ENCODE measurements at places on chromosomes 13 and 19. TPM values are rescaled to one million over a fixed set of nuclear protein-coding genes. Genes with fewer than 3 reads are reported as not detected.

DNA sequence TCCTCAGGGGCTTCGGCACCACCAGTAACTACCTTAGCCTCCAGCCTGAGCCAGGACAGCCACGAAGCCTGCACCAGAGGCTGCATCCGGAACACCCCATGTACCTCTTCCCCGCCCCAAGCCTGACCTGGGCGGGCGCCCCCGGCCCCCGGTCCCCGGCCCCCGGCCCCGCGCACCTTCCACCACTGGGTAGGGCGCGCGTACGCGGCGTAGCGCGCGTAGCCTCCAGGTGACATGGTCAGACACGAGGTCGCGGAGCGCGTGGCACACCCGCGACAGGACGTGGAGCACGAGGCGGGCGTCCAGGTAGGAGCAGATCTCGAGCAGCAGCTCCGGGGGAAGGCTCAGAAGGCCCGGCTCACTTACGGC, 450 bp downstream of the FBXW9 start:
- no peak for DNase-seq

DNA sequence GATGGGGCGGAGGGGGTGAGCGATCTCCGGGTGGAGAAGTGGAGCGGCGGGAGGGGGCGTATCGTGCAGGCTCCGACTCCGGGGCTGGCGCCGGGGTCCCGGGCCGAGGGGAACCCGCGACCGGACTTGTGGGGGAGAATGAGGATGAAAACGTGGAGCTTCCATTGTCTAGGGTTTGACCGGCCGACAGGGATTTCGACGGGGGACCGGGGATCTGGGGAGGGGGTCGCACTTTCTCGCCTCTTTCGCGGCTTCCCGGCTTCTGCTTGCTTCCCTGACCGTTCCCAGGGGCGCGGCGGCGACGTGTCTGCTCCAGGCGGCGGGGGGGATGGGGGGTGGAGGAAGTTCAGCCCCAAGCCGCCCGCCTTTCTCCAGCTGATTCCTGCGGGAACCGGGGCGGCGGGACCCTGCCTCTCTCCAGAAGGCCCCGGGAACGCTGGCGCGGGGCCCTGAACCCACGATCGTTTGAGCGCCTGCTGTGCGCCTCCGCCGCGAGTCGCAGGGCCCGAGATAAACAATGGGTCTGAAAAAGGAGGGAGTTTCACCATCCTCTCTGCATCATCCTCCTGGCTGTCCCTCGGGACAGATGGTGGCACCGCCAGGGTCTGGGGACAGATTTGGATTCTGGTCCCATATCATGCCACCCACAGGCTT, 790 bp downstream of the TPM4 start:
- no peak for DNase-seq

GRCh38 chr19:55651236-55651635, 3.2 kb downstream of the CCDC106 start:
- no peak for DNase-seq

DNA sequence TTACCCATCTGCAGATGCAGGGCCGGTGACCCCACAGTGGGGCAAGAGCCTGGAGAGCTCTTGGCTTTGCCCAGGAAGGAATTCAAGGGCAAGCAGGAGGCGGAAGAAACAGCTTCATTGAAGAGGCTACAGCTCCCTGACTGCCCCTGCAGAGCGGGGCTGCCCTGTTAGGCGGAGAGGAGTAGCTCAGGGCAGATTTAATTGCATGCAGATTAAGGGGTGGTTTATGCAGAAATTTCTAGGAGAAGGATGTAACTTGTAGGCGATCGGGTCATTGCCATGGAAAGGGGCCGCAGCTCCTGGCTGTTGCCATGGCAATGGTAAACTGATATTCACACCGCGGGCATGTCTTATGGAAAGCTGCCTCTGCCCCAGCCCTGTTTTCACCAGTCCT, 94.1 kb downstream of the ATP11A start:
- DNase-seq: no peak

DNA sequence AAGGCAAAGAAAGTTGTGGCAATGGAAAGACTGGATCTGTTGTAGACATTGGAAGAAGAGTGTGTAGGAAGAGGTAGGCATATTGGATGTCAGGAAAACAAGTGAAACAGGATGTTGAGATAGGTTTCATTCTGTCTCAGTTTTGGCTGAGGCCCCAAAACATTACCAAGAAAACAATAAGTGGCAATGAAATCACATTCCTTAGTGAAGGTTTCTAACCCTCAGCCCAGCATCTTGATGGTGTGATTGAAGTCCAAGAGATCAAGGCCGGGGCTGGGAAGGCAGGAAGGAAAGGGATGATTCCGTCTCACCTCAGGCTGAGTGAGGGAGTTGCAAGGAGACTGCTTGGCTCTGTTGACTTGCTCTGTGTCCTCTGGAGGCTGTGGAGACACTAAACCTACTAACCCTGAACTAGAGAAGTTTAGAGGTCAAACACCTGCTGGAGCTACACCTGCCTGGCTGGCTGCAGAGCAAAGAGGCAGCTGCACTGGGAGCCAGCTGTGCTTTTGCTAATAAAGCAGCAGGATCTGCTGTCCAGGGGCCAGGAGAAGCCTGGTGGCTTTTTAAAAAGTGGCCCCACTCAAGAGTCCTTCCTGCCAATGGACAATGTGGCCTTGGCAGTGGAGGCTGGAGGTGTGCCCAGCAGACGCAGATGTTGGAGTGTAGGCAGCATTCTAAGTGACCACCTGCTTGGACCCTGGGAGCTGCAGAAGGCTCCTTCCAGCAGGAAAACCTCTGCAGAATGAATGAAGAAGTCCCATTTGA, 53.6 kb downstream of the DGKH start:
- DNase-seq: no peak

DNA sequence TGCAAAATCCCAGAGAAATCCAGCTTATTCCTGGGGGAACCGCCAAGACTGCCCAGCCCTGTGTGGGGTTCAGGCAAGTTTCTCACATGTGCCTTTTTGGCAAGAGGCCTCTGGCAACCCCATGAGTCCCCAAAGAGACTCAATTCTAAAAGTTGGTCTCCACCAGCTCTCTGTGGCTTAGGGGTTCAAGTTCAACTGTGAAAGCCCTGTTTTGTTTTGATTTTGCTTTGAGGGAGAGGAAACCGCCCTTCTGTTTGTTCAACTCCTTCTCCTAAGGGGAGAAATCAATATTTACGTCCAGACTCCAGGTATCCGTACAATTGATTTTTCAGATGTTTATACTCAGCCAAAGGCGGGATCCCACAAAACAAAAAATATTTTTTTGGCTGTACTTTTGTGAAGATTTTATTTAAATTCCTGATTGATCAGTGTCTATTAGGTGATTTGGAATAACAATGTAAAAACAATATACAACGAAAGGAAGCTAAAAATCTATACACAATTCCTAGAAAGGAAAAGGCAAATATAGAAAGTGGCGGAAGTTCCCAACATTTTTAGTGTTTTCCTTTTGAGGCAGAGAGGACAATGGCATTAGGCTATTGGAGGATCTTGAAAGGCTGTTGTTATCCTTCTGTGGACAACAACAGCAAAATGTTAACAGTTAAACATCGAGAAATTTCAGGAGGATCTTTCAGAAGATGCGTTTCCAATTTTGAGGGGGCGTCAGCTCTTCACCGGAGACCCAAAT, 583 bp upstream of the LDLR start:
- no peak for DNase-seq

GRCh38 chr13:72126424-72126823, 259.4 kb upstream of the DACH1 start:
- DNase-seq: no peak

DNA sequence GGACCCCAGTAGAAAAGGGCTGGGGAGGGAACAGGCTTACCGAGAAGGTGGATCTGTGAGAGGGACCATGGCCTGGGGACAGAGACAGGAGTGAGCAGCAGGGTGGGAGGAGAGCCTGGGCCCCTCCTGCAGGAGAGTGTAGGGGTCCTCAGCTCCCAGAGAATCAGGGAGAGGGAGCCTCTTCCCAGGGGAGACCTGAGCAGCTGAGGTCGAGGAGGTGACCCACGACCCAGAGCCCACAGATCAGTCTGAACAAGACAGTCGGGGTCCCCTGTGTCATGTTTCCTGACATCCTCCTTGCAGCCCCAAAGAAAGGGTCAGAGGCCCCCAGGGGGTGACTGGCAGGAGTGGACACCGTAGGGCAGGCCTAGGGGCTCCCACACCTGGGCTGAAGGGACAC, 6.7 kb downstream of the CEACAM4 start:
- DNase-seq: no peak

- DNase-seq: no peak
Measured at GRCh38 chr13:94464771-94465170, 14.7 kb downstream of the DCT start.

DNA sequence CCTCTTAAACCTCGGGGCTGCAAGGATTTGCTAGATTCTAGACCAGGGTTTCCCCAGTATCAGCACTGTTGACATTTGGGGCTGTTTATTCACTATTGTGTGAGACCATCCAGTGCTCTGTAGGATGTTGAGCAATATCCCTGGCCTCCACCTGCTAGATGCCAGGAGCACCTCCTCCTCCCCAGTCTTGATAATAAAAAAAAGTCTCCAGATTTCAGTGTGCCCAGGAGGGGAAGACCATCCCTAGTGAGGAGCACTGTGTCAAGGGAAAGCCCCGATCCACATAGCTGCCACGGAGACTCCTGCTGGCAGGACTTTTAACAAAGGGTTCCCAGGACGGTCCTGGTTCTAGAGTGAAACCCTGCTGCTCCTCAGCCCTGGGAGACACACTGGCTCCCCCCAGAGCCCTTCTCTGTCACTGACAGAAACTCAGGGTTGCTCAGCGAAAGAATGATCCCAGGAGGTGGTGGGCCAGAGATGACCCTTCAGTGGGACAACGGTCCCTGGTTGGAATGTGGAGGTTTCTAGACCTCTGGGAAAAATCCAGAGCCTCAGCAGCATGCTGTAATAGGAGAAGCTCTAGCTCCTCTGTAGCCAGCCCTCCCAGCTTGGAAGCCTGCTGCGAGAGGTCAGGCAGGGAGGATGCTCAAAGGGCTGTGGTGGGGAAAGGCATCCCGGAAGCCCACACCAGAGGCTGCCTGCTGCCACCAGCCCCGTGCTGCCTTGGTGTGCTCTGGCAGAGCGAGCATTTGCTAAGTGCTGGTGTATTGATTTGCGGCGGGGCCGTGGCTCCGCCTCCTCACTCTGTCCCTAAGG, 20.3 kb downstream of the LYL1 start:
- no peak for DNase-seq

- no peak for DNase-seq
Measured at GRCh38 chr13:83184819-83185218, 697.5 kb downstream of the SLITRK1 start.

DNA sequence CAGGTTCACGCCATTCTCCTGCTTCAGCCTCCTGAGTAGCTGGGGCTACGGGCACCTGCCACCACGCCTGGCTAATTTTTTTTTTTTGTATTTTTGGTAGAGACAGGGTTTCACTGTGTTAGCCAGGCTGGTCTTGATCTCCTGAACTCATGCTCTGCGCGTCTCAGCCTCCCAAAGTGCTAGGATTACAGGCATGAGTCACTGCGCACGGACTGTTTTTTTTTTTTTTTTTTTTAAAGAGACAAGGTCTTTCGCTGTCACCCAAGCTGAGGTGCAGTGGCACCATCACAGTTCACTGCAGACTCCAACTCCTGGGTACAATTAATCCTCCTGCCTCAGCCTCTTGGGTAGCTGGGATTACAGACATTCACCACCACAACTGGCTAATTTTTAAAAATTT, 8.2 kb upstream of the ADAMTS10 start:
- DNase-seq: no peak

GRCh38 chr19:39146686-39147450, 21.3 kb downstream of the PAK4 start:
- DNase-seq: no peak

DNA sequence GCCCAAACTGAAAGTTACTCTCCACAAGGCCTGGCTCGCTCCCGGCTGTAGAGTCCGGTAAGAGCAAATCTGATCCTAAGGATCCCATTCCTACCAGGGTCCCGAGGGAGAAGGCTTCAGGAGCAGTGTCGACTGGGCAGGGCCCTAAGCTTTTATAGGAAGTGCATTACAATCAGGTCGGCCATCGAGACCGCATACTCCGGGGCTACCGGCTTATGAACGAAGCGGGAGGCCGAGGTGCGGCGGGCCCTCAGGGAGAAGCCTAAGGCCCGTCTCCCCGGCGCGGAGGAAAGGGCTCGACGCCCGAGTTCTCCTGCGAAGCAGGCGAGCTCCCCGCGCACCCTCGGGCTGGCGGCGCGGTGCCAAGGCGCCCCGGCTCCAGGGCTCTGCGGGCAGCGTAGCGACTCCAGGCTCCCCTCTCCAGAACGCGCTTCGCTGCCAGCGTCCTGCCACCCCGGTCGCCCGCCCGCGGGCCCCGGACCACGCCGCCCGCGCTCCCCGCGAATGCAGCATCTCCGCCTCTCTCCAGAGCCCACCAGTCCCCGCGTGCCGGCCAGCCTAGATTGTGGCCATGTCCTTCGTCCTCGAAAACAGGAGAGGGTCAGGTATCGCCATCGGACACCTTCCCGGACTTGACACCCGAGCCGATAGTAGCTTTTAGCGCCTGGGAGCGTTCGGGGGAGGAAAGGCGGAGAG, 1.4 kb downstream of the EFNB2 start:
- DNase-seq: no peak

GRCh38 chr19:46022061-46022430, 807 bp downstream of the PGLYRP1 start:
- DNase-seq: no peak

- DNase-seq: no peak
Measured at GRCh38 chr19:10773969-10774368, 56.1 kb downstream of the DNM2 start.

RETN gene
- 1.7 TPM for polyA plus RNA-seq

CEACAM3 gene
- polyA plus RNA-seq: 0.15 TPM

ZFP30 gene
- polyA plus RNA-seq: 22.6 TPM

FGF14 gene
- polyA plus RNA-seq: 0.56 TPM

SOX1 gene
- polyA plus RNA-seq: not detected

KLK7 gene
- 4.2 TPM for polyA plus RNA-seq

PALM gene
- polyA plus RNA-seq: 69.0 TPM

PRSS57 gene
- polyA plus RNA-seq: 0.20 TPM
